Iris pigment epithelial cell (primary cell): ENCODE measurements at places on chromosomes 7 and 10.
A peak's percentile ranks its signal among the peaks of the same experiment; 100 is the strongest.

DNA sequence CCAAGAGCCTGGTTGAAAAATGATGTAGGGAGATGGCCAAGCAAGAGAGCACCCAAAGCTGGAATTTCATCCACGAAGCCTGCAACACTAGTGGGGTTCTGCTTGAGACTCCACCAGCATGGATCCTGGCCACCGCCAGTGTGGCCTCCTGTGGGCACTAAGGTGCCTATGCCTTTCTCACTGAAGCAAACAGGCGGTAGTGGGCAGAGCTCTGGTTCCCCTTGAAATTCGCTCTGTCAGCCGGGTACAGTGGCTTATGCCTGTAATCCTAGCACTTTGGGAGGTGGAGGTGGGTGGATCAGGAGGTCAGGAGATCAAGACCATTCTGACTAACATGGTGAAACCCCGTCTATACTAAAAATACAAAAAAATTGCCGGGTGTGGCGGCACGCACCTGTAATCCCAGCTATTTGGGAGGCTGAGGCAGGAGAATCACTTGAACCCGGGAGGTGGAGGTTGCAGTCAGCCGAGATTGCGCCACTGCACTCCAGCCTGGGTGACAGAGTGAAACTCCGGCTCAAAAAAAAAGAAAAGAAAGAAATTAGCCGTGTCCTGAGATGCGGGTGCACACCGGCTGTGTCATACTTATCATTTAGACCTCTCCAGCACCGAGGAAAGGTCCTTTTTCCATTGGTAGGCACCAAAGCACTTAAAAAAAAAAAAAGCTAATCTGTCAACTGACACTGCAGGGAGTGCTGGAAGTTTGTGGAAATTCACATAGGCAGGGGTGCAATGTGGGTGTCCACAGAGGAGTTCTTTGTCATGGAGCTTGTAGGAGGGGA lies 28.3 kb downstream of the CCM2 start:
- DNase-seq = no peak

DNA sequence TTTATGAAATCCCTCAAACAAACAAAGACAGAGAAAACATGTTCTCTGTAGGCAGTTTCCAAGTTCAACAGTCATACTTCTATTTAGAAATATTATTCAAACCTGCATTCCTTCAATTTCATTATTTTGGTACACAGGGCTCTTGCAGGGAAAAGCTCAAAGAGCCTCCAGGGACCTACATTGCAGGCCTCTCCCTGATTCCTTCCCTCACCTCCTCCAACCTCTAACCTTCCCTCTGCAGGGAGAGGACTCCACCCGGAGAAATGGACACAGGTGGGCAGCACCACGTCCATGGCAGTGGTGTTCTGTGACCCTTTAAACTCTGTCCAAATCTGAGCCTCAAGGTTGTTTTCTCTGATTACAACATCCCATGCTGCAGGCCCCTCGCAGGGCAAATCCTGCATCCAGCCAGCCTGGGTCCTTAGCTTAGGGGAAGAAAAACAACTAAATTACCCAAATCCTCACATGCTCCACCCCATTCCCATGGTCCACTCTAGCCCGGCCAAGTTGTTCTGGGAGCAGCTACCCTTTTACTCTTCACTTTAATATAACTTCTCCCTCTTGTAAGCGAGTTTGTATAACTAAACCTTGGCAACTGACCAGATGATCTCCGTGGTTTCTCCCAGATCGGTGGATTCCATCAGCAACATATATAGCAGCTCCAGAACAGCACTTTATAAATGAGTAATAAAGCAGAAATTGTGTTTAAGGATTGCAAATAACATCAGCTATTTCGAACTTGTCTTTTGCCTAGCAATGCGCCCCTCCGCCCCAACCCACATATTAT lies 129.8 kb downstream of the CUBN start:
- DNase-seq = peak; percentile 86

DNA sequence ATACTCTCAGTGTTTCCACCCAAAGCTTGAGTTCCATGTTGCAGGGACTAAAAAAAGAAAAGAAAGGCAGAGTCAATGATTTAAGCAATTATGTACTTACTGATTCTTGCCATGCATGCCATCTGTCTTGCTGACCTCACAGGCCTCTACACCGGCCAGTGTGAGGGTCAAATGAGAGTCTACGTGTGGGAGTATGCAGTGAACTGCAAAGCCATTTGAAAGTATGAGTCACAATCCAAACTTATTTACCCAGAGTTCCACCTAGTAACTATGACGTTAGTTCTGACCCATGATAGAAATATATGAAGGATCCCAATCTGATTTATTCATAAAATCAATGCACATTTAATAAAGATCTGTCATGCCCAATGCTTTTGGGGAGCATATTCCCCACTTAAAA lies 26.5 kb downstream of the PDE1C start:
- DNase-seq = peak; percentile 38

DNA sequence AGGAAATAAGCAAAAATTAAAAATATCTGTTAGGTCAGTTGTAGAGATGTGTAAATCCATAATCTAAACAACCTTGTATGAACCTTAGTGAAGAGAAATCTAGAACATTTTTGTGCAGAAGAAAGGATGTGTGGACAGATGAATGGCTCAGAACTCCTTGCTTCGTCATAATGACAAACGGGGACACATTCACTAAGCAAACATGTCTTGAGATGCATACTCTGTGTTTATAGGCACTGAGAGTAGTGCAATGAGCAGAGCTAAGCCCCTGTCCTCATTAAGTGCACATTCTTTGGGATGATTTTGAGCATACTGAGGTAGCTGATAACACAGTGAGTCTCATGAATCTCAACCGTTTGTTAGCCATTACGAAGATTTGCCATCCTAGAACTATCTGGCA lies 360.6 kb upstream of the ANKRD30A start:
- no peak for DNase-seq

- DNase-seq = no peak
These were observed 336.2 kb upstream of the LRGUK start for GRCh38 chr7:133790911-133791310.

- no peak for DNase-seq
These were observed 169.1 kb upstream of the MEOX2 start for GRCh38 chr7:15855525-15856109.

GRCh38 chr10:7665767-7666166 lies 999 bp downstream of the ITIH5 start:
- DNase-seq = no peak

GRCh38 chr10:118543714-118544400 lies 51.6 kb downstream of the PRLHR start:
- peak; percentile 44 for DNase-seq

GRCh38 chr7:90759710-90760109 lies 163.6 kb downstream of the CDK14 start:
- no peak for DNase-seq
